CD4-positive, alpha-beta T cell treated with Interleukin-12 subunit alpha and Interleukin-12 subunit beta, for 1 hour (primary cell): ENCODE measurements at places on chromosomes 7 and 10.

GRCh38 chr10:103038570-103038969 is 120.5 kb downstream of the CNNM2 start:
- no peak for DNase-seq

GRCh38 chr7:50631639-50632038 is 66.4 kb upstream of the DDC start:
- no peak for DNase-seq

- no peak for DNase-seq
Observed at GRCh38 chr7:69748530-69748929, 150.3 kb downstream of the AUTS2 start.

- no peak for DNase-seq
Observed at GRCh38 chr10:15280974-15281373, 90.1 kb downstream of the FAM171A1 start.

DNA sequence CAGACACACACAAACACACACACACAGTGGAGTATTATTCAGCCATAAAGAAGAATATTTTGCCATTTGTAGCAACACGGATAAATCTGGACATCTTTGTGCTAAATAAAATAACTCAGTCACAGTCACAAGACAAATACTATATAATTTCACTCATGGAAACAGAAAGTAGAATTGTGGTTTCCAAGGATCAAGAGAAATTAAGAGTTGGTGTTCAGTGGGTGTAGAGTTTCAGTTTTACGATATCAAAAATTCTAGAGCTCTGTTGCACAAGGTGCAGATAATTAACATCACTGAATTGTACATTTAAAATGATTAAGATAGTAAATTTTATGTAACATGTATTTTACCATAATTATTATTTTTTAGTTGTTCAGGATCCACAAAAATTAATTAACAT is 1235.0 kb downstream of the XPNPEP1 start:
- no peak for DNase-seq

DNA sequence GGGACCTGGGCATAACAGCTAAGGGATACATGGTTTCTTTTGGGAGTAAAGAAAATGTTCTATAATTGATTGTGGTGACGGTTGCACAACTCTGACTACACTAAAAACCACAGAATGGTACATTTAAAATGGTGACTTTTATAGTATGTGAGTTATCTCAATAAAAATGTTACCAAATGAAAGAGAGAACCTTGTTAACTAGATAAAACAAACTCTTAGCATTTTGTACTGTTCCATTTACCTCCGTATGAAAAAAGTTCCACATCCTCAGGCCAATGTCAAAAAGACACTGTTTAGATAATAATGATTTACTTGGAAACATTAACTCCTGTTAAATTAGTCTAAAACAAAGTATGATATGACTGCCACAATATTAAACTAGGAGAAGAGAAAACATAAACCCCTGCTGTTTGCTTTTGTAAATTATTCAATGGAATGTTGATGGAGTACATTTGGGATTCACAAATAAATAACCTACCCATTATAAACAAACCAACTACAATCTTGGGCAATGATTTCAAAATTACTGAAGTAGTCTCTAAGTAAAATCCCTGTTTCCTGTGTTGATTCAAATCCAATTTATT is 60.7 kb downstream of the SMURF1 start:
- no peak for DNase-seq

DNA sequence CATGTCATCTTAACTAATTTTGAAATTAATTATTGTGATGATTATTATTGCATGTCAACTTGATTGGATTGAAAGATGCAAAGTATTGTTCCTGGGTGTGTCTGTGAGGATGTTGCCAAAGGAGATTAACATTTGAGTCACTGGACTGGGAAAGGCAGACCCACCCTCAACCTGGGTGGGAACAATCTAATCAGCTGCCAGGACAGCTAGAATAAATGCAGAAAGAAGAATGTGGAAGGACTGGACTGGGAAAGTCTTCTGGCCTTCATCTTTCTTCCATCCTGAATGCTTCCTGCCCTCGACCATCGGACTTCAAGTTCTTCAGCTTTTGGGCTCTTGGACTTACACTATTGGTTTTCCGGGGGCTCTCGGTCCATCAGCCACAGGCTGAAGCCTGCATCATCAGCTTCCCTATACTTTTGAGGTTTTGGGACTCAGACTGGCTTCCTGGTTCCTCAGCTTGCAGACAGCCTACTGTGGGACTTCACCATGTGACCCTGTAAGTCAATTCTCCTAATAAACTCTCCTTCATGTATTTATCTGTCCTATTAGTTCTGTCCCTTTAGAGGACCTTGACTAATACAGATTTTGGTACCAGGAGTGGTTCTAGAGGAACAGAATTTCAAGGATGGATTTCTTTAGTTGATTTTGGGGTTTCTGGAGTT is 959.8 kb downstream of the ANKRD7 start:
- no peak for DNase-seq

- no peak for DNase-seq
Observed at GRCh38 chr7:54827734-54828133, 68.7 kb upstream of the SEC61G start.

GRCh38 chr10:99569253-99569939 is 36.7 kb downstream of the NKX2-3 start:
- no peak for DNase-seq

- DNase-seq, result no peak
Observed at GRCh38 chr7:69907720-69908119, 309.4 kb downstream of the AUTS2 start.
